ENCODE measurements at places on chromosomes 2 and 18.
A peak's percentile ranks its signal among the peaks of the same experiment; 100 is the strongest.

GRCh38 chr2:2775018-2775417 lies 443.9 kb upstream of the MYT1L start:
- peak; percentile 3 for DNase-seq

DNA sequence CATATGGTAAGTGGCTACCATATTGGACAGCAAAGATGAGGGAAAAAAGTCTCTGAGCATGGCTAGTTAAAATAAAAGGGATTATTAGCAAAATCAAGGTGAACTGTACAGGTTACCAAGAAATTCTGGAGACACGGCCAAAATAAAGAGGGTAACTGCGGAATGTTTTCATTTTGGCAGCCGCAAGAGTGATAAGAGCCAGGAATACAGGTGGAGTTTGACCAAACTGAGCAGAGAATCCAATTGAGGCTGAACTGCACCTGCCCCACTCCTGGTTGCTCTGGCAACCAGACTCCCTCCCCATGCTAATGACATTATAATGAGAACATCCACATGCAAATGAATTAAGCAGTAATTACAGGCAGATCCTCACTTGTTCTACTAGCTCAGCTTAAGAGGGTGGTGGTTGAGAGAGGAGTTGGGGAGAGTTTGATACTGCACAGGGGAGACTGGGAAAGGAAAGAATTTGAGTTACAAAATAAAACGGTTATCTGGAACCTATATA lies 18.8 kb upstream of the EPHA4 start:
- DNase-seq = no peak

DNA sequence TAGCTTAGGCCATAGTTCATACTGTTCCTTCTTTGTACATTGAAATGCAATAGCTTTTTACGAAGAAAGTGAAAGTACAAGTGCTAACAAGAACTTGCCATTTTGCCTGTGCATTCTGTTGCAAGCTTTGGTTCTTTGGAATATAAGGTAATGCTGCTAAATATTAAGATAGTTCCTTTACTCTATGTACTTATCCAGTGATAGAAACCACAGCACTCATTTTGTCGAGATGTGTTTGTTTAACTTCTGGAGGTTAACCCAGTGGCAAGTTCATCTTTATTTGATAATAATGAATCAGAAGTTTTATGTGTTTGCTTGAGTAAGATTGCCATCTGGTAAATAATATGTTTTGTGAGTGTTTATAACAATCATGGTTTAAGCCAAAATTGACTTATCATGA lies 373.1 kb upstream of the FANCL start:
- peak; percentile 29 for DNase-seq

- no peak for DNase-seq
Observed at GRCh38 chr18:36537289-36537688, 239.8 kb downstream of the FHOD3 start.

- DNase-seq = no peak
Observed at GRCh38 chr2:240429341-240429871, 6.1 kb upstream of the GPC1 start.

DNA sequence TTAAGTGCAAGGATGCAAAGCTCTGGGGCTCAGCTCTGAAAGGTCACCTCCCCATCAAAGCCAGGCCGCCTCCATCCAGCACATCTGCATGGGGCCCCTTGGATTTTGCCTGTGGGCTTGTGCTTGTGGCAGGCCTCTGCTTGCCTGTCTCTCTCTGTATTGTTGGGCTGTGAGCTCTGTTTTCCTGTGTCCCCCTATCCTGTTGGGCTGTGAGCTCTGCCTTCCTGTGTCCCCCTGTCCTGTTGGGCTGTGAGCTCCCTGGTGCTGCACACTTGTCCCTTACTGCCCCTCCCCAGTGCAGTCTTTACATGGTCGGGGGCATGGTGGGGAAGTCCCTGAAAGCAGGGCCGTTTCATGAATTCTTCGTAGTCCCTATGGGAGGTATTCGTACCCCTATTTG lies 49.2 kb upstream of the PDIA6 start:
- no peak for DNase-seq

DNA sequence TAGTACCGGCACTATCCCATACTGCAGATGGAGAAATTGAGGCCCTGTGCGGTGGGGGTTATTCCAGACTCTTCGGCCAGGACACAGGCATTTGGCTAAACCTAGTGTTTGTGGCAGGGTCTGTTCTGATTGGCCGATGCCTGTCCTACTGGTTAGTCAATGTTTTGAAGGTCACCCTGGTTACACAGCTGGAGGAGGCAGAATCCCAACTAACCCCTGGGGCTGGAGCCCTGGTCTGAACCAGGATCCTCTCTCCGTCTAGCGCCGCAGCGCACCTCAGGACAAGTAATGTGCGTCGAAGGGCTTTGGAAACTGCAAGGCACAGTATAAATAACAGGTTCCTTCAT lies 19.4 kb downstream of the TEX44 start:
- no peak for DNase-seq

GRCh38 chr2:122414902-122415301 lies 659.5 kb downstream of the TSN start:
- peak; percentile 18 for DNase-seq

GRCh38 chr2:220915092-220915623 lies 656.9 kb downstream of the EPHA4 start:
- DNase-seq = no peak

GRCh38 chr2:31810200-31810917 lies 200.4 kb downstream of the MEMO1 start:
- no peak for DNase-seq

DNA sequence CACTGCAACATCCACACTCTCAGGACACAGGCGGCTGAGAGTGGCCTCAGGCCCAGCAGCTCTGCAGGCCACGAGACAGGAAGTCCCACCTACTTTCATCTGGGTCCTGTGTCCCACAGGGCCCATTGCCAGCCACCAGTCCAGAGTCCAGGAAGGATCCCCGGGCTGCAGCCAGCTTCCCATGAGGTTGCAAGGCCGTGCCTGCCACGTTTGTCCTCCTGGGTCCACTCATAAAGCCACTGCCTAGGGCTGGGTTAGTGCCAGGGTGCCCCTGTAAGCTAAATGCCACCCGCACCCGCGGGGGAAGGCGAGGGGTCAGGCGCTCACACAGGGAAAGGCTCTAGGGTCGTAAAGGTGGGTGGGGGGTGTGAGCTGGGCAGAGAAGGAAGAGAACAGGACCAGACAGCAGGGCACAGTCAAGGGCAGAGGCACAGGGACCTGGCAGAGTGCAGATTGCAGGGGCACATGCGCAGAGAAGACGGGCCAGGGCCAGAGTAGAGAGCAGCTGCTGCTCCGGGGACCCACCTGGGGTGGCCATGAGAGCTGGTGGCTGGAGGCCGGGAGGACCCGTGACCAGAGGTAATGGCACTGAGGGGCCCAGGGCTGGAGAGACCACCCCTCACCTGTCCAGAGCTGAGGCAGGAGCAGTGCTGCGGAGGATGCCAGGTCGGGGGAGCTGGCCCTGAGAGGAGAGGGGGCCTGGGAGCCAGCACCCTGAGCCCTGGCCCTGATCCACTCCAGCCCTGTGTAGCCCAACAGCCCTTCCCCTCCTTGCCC lies 8.0 kb downstream of the AGXT start:
- DNase-seq = no peak

- DNase-seq = no peak
Observed at GRCh38 chr2:126699018-126699417, 43.1 kb downstream of the GYPC start.

DNA sequence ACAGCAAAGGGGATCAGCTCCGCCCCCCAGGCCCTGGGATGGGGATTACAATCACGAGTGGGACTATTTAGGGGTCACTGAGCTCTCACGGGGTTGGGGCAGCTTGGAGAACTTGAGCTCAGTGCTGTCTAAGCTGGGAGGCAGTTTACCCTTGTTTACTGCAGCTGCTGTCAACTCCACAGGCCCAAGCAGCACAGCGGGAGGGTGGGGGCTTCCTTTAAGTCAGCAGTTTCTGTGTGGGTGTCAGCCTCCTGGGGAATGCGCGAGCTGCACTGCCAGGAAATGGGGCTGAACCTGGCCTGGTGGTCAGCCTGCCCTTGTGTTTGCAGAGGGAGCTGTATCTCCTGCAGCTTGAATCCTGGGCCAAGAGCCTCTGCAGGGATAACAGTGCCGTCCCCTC lies 29.8 kb downstream of the TOGARAM2 start:
- no peak for DNase-seq

DNA sequence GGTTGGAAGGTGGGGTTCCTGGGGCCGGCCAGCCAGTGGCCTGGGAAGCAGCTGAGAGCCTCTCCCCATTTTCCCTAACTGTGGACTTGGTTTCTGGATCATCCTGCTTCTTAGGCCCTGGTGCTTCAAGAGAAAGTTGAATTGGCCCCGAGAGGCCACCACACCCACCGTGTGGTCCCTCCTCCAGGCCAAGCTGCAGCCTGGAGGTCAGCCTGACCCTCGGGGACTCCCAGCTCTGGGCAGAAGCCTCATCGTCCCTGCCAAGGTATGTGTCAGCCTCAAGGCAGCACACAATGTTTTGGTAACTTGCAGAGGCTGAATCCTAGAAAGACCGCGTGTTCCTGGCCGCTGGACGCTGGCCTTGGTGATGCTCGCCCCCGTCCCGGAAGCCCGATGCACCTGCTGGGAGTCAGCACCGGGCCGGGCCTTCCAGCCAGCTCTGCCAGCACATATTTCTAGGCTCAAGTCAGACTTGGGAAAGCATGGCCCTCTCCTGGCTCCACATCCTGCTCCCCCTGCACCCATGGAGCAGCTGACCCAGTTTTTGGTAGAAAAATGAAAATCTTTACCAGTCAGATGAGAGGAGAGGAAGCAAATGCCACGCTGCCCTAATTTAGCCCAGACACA lies 72.6 kb downstream of the ACTR2 start:
- DNase-seq = no peak

DNA sequence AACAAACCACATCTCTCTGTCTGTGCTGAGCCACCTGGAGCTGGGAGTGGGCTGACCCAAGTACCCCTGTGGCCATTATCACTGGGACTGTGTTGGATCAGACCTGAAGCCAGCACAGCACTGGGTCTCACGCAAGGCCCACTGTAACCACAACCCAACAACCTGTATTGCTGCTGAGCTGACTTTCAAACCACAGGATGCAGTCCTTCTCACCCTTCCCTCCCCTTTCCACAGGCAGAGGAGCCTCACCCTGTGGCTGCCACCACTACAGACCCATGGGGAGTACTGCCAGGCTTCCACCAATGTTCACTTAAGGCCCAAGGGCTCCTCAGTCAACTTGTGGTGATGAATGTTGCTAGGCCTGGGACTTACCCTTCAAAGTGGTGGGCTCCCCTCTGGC lies 135.7 kb downstream of the DIS3L2 start:
- no peak for DNase-seq

- no peak for DNase-seq
Observed at GRCh38 chr2:120231564-120231973, 8.4 kb upstream of the TMEM185B start.

- DNase-seq = no peak
Observed at GRCh38 chr2:216033403-216033802, 20.1 kb upstream of the MREG start.

DNA sequence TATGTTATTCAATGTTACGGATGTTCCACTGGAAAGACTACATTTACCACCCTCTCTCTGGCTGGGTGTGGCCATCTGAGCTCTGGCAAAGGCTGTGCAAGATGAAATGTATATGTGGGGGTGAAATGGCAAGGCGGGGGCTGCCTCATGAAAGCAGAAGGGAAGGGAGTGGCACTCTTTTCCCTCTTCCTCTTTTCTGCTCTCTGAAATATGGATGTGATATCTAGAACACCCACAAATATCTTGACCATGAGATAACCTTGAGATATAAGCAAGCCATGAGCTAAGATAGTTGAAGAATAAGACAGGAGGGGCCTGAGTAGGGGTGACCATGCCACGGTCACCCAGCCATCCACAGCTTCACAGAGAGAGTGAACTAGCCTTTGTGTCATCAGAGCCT lies 367.8 kb upstream of the ID2 start:
- DNase-seq = no peak

GRCh38 chr18:59633961-59634485 lies 63.2 kb downstream of the CCBE1 start:
- no peak for DNase-seq

DNA sequence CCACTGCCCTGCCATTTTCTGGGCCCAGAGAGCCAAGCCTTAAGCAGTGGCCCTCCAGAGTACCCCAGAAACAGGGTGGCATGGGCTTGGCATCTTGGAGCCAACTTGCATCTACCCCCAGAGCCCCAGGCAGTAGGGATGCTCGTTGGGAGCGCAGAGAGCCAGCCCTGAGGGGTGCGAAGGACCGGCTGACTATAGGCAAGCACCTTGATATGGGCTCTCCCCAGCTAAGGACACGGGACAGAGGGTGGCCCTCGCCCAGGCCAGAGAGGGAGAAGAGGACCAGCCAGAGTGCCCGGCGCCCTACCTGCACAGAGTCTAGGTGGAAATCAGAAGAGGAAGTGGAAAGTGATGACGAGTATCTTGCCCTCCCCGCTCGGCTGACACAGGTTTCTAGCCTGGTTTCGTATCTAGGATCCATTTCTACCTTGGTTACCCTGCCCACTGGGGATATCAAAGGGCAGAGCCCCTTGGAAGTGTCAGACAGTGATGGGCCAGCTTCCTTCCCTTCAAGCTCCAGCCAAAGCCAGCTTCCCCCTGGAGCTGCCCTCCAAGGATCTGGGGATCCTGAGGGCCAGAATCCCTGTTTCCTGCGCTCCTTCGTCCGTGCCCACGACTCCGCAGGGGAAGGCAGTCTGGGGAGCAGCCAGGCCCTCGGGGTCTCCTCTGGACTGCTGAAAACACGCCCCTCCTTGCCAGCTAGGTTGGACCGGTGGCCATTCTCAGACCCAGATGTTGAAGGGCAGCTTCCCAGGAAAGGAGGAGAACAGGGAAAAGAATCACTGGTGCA lies 16.2 kb downstream of the CEP68 start:
- no peak for DNase-seq

- no peak for DNase-seq
Observed at GRCh38 chr18:45521136-45521535, 94.1 kb upstream of the SLC14A2 start.

DNA sequence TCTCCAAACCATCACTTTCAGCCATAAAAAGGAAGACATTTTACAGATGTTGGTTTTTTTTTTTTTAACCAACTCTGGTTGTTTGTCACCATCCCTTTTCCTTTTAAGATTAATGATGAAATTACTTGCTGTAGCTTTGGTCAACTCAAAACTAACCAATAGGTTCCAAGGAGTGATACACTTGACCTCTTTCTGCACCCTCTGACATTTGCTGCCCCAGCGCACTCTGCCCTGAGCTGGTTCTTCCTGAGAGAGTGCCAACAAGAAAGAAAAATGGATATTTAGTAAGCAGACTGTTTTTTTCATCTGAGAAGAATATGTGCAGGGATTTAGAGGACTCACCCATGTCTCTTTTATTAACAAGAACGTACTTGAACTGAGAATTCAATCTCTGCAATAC lies 520.0 kb downstream of the TXNL1 start:
- DNase-seq = no peak

DNA sequence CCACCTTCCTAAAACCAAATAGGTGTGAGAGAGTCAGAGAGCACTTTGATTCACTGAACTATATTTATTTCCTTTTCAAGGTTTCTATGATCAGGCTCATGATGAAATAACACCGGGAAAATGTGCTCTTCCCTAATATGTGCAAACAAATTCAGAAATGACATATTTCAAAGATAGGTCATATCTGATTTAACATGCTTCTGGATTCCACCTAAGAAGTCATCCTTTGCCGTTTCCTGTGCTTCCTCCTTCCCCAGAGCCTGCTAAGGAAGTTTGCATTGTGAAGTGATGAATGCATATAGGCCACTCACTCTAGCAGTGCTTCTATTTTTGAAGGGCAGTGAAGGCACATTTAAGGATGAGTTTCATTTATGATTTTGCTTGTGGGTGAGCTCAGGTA lies 327.6 kb downstream of the TDRD15 start:
- peak; percentile 3 for DNase-seq

GRCh38 chr2:210461401-210461800 lies 15.2 kb downstream of the LANCL1 start:
- no peak for DNase-seq

GRCh38 chr18:75586130-75586889 lies 158.8 kb upstream of the SMIM21 start:
- no peak for DNase-seq

GRCh38 chr2:85191157-85191556 lies 58.0 kb downstream of the TCF7L1 start:
- DNase-seq = no peak

All from epithelial cell of prostate (primary cell).